ENCODE measurements at places on chromosomes 11 and 22. TPM values are rescaled to one million over a fixed set of nuclear protein-coding genes. Genes with fewer than 3 reads are reported as not detected.
A peak's percentile ranks its signal among the peaks of the same experiment; 100 is the strongest.

DNA sequence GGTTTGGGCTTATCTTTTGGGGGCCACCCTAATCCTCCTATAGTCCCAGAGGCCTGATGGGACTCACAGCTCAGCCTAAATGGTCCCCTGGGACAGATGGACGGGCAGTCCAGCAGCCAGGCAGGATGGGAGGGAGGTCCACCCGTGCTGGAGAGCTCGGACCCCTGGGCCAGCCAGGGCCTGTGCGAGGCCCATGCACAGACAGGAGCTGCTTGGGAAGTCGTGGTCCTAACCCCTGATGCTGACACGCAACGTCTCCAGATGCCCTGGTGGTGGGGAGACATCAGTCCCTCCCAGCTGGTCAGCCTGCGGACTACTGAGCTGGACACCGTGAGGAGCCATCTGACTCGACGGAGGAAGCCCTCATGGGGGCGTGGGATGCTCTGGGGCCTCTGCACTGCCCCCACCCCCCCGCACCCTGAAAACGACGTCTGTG is 31.2 kb upstream of the MUC5AC start:
- peak; percentile 3 for DNase-seq

DNA sequence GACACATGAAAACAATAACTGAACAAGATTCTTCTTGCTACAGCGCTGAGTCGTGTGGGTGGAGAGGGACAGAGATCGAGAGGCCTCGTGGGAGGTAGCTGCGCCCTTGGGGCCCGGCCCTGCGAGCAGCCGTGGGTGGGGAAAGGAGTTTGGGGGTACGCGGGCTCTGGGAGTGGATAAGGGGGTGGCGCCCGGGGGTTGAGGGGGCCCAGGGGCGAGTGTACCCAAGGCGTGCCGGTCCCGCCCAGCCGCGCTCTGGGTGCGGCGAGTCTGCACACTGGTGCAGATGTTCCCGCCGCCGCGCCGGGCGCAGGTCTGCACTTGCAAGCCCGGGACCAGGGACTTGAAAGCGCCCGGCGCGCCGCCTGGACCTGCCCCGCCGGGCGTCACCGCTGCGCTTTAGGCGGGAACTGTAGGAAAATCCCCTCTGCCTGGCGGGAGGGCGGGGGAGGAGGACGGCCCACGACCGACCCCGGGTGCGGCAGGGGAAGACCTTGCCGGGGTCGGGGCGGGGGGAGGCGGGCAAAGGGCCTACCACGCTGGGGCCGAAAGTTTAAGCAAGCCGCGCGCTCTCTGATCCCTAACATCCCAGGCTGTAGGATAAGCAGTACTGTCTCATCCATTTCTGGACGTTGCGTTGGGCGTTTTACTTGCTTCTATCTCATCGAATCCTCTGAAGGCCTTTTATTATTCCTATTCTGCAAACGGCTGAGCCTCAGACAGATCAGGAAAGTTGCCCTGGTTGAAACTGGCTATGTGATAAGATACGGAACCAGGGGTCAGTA is 1.4 kb upstream of the KREMEN1 start:
- DNase-seq = peak; percentile 56

DNA sequence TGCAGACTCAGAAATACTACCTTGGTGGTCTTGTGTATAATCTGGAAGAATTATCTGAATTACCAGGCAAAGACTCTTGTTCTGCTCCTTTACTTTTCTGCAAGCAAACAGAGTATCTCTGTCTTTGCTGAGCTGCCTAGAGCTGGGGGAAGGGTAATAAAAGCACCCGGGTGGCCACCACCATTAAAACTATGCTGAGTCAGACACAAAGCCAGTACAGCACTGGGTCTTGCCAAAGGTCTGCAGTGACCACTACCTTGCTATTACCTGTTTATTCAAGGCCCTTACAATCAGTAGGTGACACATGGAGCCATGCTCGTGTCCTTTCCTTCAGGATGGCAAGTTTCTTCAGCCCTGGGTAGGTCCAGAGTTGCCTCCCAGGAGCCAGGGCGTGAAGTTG is 420.6 kb upstream of the CNTN5 start:
- DNase-seq = no peak

DNA sequence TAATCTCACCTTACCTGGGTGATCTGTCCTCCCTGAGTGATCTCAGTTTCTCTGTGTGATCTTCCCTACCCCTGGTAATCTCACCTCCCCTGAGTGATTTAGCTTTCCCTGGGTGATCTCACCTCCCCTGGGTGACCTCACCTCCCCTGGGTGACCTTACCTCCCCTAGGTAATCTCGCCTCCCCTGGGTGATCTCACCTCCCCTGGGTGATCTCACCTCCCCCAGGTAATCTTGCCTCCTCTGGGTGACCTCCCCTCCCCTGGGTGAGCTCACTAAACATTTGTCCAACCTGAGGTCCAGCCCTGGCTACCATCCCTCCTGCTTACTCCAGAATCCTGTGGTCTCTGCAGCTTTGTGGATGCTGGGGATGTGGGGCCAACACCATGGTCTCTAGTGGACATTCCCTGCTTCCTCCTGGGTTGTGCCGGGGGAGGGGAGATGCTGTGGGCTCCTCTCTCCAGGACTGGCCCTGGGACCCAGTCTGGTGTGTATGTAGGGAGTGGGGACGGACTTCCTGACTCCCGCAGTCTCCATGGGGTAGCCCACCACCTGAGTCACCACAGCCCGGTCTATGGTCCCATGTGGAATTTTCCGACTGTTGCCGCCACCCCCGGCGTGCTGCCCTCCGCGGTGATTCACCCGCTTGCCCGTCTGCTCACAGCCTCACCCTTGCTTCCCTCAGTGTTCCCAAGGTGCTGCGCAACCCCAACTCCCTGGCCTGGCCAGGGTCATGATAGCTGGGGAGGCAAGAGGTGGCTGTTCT is 9.9 kb downstream of the LSP1 start:
- no peak for DNase-seq

DNA sequence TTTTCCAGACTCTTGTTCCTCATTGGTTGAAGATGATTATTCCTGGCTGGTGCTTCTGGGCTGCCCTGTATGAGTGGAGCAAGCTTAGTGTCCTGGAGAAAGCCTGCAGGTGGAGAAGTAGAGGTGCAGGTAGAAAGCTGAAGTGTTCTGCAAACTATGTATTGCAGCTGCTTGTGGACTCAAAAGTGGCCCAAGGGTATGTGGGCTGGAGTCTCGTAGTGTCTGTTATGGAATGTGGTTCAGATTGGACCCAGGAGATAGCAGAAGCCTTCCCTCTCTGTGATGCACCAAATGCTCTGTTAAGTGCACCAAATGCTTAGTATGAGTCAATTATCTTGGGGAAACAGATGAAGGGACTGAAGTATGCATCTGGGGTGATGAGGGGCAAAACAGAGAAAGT is 122.8 kb upstream of the CCDC90B start:
- no peak for DNase-seq

- no peak for DNase-seq
Measured at GRCh38 chr11:60280412-60280811, at the start of gene MS4A4A. MS4A4A (plus strand) TSS chr11:60280666; CDS start chr11:60280676, 10 bp downstream.

GRCh38 chr11:47899801-47900200 is 51.7 kb upstream of the NUP160 start:
- DNase-seq = no peak

DNA sequence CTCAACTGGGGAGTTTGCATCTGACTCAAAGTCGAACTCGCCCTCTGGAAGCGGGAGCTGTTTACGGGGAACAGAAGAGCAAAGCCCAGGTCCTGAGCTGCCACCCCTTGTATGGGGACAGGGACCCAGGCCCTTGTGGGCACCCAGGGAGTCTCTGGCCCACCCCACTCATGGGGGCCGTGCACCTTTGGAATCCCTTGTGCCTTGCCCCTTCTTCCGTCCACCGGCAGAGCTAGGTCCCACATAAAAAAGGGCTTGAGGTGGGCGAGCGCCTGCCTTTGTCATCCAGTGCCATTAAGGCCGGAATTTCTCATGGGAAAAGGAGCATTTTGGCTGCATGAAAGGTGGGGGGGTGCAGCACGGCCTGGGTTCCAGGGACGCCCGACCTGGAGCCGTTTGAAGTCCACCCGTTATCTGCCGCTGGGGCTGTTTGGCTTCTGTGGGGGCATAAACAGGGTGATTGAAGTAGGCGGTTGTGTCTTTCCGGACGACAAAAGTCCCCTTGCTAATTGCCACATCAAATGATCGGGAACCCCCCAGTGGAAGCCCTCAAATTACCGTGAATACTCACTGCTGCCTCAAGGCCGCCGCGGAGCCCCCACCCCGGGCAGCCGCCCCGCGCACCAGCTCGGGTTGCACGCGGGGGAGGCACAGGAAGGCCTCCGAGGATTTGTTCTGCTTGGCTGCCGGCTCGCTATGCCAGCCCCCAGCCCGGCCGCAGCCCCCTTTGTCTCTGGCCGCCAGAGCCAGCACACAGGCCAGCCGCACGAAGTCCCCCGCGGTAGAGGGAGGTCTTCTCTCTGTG is 49.0 kb upstream of the FGF3 start:
- DNase-seq = no peak

GRCh38 chr22:36332623-36333332 is 55.0 kb downstream of the MYH9 start:
- DNase-seq = peak; percentile 88

DNA sequence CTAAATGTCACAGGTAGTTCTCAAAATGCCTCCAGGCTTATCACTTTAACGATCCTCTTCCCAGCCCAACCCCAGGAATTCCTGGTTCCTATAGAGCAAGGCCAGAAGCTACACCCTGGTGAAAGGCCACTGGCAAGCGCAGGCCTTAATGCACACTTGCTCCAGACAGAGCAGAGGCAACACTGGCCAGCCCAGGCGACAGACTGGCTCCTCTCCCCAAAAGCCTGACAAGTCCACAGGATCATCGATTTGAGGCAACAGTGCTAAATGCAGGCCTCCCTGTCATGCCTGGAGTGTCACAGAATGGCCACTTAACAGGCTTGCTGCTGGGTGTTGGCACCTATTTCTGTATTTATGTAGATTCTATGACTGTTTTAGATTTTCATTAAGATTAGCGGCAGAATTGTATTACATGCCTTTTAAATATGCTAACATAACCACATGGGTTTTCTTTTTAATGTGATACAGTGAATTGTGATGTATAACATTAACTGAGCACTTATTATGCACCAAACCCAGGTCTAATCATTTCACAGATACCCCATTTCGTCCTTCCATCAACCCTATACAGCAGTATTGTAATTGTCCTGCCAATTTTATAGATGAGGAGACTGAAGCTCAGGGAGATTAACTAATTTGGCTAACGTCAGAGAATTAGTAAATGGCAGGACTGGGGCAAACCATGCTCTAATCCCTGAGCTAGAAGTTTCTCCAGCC is 38.6 kb downstream of the PACSIN2 start:
- no peak for DNase-seq

OR52R1 gene
- total RNA-seq = not detected

BEST1 gene
- total RNA-seq = 0.49 TPM

TEX54 gene
- total RNA-seq = not detected

KIAA1671 gene
- 7.3 TPM for total RNA-seq

ANKRD49 gene
- total RNA-seq = 19.1 TPM

BATF2 gene
- total RNA-seq = not detected

Data from activated naive CD4-positive, alpha-beta T cell treated with anti-CD3 and anti-CD28 coated beads for 36 hours (primary cell).